Type B pancreatic cell (in vitro differentiated cells): ENCODE measurements at places on chromosomes 16 and 17. TPM values are rescaled to one million over a fixed set of nuclear protein-coding genes. Genes with fewer than 3 reads are reported as not detected.

DNA sequence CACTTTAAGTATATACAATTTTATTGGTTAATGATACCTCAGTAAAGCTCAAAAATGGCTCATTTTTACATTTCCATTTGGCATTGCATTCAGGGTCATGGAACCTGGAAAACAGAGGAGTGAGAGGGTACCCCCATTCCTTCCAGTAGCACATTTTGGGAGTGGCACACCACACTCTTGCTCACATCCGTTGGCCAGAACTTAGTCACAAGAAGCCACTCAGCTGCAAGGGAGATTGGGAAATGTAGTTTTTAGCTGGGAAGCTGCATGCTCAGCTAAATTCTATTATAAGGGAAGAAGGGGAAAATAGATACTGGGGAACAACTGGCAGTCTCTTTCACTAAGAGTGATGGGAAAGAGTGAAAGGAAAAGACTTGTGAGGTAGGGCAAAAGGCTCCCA, 102.5 kb upstream of the TMEM97 start:
- no peak for DNase-seq

GRCh38 chr16:85365120-85365519, 248.0 kb upstream of the GSE1 start:
- DNase-seq: no peak

GRCh38 chr16:2841606-2842339, 11.7 kb downstream of the ZG16B start:
- no peak for DNase-seq

DNA sequence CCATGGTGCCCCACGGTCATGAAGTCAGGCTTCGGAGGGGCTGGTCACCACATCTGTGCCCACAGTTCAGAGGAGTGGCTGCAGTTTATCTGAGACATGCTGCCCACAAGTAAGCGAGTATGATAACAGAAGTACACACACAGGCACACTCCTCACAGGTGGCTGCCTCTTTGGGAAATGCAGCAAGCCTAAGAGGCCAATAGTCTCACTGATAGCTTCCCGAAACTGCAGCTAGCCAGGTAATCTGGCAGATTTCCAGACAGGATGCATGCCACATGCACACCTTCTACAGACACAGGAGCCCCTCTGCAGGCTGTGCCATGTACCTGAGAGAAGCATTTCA, 12.6 kb upstream of the GFOD2 start:
- DNase-seq: no peak

GRCh38 chr16:3759736-3760135, 42.4 kb upstream of the TRAP1 start:
- no peak for DNase-seq

DNA sequence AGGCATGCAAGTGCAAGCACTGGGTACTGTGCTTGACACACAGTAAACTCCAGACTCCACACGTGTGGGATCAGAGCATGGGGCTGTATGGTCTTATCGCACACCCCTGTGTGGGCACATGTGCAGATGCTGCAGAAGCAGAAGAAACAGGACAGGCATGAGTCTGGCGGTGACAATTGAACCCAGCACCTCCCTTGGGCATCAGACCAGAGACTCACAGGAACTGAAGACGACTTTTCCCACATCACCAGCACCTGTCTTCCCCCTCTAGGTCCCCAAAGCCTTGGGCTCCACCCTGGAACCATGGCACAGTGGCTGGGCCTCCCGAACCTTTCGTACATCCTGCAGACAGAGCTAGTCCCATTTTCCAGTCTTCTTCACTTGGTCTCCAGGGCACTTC, 126.4 kb upstream of the CDH5 start:
- DNase-seq: no peak

The FASN gene
- 228 and 326 TPM in 2 replicates for total RNA-seq

DNA sequence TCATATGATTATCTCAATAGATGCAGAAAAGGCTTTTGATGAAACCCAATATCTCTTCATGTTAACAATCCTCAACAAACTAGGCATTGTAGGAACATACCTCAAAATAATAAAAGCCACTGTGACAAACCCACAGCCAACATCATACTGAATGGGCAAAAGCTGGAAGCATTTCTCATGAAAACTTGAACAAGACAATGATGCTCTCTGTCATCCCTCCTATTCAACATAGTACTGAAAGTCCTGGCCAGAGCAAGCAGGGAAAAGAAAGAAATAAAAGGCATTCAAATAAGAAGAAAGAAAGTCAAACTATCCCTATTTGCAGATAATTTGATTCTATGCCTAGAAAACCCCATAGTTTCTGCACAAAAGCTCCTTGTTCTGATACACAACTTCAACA, 999.2 kb upstream of the GOT2 start:
- no peak for DNase-seq

DNA sequence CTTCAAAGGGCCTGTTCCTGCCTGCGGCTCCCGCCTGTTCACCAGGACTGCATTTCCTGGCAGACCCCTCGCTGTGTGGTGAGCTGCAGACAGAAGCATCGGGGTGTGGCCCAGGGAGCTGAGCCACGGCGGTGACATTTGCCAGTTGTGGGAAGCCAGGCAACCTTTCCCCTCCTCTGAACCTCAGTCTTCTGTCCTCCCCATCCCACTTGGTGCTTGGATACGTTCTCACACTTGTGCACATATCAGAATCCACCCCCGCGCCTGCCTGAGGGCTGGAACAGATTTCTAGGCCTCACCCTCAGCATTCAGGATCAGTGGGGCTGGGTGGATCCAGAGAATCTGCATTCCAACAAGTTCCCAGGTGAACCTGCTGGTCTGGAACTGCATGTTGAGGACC, 63.5 kb downstream of the CRISPLD2 start:
- DNase-seq: no peak

- peak; percentile 79 for DNase-seq
These were observed 116.1 kb upstream of the METRNL start for GRCh38 chr17:82963104-82963950.

DNA sequence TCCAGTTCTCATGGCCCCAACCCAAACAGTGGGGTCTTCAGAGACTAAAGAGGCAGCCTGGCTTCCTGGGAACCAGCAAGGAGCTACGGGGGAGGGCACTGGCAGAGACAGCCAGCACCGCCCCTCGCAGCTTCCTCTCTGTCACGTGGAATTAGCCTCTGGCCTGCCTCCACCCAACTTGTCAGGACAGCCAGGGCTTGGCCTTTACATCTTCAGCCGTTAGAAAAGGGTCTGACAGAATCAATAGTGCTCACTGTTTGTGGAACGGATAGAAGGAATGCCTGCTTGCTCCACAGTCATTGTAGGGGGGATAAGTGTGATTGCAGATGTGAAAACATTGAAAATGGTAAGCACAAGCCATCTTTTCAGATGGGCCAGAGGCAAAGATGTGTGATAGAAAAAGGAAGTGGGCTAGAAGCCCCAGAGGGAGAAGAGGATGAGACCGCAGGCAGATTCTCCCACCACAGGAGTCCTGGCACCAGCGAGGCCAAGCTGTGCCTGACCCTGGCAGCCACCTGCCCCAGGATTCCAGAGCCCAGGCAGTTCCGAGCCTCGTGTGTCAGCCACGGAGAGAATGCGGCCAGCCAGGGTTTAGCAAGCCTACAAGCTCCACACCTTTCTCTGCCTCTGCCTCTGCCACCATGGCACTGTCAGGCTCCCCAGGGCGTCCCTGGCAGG, 18.6 kb downstream of the GRIN2C start:
- no peak for DNase-seq

The ABCA6 gene
- 0.36 and 0.48 TPM in 2 replicates for total RNA-seq
